ENCODE measurements at places on chromosomes 12 and 14.
A peak's percentile ranks its signal among the peaks of the same experiment; 100 is the strongest.

GRCh38 chr12:96431067-96431466 lies 30.8 kb upstream of the CDK17 start:
- no peak for DNase-seq

- no peak for DNase-seq
These were observed 173.3 kb upstream of the FAR2 start for GRCh38 chr12:28975564-28976340.

DNA sequence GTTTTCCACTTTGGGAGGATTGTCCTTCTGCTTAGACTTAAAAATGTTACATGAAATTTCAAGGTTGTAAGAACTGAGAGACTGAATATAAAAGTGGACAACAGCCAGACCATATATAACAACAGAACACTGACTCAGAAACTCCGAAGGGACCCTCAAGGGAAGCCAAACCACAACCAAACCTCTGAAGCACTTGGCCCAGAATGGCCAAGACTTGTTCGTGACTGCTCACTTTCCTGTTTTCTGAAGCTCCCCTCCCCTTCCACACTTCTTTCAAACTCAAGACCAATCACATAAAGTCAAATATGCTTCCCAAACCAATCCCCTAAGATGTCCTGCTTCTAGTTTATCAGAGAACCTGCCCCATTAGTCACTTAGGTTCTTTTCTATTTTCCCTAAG lies 13.7 kb downstream of the OR6J1 start:
- no peak for DNase-seq

DNA sequence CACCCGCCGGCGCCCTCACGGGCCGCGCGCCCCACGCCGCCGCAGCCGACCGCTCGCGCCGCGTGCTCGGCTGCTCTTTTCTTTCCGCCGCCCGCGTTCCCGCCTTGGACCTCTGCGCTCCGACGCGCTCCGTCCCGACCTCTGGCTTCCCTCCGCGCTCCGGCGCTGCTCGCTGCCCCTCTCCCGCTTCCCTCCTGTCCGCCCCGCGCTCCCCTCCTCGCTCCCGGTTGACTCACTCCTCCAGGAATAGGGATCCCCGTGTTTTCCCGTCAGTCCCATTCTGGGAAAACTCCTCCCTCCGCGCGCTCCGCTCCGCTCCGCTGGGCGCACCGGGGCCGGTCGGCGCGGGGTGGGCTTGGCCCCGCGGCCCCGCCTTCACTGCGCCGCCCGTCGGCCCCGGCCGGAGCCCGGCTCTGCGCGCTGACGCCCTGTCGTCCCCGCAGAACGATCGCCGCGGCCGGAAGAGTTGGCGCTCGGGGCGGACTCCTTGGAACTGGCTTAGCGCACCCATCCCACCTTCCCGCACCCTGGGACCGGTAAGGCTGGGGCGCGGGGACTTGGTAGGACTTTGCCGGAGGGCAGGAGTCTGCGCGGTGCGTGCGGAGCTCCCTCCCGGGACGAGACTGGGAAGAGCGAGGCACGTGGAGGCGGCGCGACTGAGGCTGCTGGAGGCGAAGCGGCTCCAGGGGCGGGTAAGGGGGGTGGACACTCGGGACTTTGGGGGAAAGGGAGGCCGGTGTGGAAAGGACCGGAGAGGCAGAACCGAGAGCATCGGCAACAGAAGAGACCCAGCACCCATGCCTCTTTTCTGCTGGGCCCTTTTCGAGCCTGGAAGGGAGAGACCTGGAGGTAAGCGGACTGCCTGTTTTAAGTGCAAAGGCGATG lies 550 bp downstream of the TEAD4 start:
- DNase-seq = peak; percentile 75

GRCh38 chr14:25089496-25089895 lies 39.5 kb upstream of the STXBP6 start:
- no peak for DNase-seq

- no peak for DNase-seq
These were observed 385 bp downstream of the CAPRIN2 start for GRCh38 chr12:30754383-30754749.

DNA sequence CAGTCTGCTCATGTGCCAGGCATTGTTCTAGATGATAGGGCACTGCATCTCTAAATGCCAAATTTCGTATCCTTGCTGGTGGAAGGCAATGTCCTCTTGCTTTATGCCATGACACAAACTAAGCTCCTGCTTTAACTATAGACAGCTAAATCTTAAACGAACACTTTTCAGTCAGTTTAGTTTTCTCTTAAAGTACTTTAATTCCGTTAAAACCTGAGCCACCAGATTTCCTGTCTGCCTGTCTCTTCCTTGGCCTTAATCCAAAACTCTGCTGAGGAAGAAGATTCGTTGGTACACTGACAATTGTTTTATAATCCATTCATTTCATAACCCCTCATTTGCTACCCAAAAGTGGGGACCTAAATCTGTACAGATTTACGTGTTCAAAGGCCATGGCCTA lies 194.4 kb upstream of the BCL2L14 start:
- no peak for DNase-seq

DNA sequence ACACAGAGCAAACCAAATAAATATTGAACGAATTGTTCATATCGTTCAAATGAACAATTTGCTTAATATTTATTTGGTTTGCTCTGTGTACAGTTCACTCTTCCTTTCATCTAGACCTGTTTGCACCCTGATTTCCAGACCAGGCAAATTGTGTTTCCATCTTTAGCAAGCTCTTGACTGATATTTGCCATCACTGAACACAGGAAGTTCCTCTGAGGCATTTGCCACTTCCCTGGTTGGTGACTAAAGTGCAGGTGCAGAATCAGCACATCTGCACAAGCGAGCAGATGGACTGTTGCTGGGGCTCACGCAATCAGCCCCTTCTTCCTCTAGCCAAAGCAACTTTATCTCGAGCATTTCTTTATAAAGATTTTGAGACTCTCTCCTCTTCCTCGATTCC lies 112.9 kb downstream of the DAAM1 start:
- DNase-seq = no peak

GRCh38 chr12:111034886-111035577 lies 114.7 kb upstream of the MYL2 start:
- DNase-seq = no peak

DNA sequence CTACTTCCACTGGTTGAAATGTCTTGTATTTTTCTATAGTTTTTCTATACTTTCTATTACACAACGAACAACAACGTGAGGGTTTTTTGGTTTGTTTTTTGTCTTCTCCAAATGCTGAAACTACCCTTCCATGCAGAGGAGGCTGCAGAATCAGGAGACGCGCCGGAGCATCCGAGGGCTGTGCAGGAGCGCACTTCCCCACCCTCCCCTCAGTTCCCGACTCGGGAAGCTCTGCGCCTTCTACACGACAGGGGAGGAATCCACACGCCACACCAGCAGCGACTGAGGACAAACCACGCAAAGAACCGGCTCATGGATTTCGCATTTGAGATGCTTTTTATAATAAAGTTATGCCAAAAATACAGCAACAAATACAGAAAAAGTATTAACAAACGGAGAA lies 30.9 kb downstream of the SLC15A4 start:
- peak; percentile 11 for DNase-seq

GRCh38 chr12:38934686-38935085 lies 29.3 kb upstream of the CPNE8 start:
- DNase-seq = no peak

GRCh38 chr14:105627701-105628100 lies 101.3 kb downstream of the TMEM121 start:
- no peak for DNase-seq

GRCh38 chr14:33404054-33404453 lies 465.4 kb downstream of the NPAS3 start:
- no peak for DNase-seq

GRCh38 chr14:56273155-56273554 lies 154.9 kb downstream of the PELI2 start:
- DNase-seq = no peak

GRCh38 chr14:89303456-89304435 lies 113.3 kb downstream of the FOXN3 start:
- DNase-seq = peak; percentile 76

DNA sequence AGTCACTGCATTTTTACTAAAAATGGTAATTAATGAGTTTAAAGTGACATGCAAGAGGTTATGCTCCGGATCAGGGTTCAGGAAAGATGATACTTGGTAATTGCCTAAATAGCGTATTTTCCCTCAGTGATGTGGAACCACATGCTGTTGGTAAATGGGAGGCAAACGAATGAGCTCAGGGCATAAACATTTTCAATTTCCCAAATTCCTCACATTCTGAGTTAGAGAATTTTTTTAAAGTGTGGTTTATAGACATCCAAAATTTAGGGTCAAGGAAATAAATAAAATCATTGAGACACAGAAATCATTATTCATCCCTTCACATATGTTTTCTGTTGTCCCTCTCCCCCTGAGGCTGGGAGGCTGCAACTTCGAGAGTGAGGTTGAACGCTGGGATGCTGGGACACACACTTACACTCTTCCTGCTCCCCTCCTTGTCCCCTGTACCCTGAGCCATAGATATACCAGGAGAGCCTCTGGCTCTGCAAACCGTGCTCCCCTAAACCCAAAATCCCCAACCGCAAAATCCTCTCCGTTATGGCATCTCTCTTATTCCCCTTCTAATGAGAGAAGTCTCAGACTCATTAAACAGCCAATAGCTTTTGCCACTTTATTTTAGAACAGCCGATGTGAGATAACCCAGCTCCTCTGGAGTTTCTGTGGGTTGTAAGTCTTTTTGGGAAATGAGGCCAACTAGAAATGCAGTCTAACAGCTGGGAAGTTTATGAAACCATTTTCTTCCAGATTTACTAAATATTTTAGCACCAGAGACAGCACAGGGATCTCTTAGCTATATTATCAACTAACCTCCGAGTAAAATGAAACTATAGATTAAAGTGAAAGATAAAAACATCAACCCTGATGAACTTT lies 21.4 kb upstream of the ADGRD1 start:
- DNase-seq = no peak

DNA sequence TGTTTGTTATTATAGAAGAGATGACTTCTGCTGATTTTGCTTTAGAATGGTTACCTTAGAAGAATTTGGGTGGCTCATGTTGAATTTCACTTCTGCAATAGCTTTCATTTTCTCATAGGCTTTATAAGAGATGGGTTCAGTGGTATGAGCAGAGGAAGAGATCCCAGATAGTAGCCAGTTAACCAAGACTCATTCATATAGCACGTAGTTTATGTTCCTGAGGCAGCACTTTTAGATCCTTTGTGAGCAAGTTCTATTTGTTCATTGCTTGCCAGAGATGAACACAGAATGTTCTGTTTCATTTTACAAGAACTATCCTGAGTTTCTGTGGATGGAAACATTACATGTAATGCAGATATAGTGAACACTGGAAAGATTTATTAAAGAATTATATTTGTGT lies 32.2 kb downstream of the RAB21 start:
- DNase-seq = no peak

GRCh38 chr12:121296618-121297434 lies at the start of gene CAMKK2:
Gene CAMKK2, minus strand, starts transcription at chr12:121296709. Its CDS starts 22,183 bp downstream, at chr12:121274526.
- DNase-seq = peak; percentile 87

DNA sequence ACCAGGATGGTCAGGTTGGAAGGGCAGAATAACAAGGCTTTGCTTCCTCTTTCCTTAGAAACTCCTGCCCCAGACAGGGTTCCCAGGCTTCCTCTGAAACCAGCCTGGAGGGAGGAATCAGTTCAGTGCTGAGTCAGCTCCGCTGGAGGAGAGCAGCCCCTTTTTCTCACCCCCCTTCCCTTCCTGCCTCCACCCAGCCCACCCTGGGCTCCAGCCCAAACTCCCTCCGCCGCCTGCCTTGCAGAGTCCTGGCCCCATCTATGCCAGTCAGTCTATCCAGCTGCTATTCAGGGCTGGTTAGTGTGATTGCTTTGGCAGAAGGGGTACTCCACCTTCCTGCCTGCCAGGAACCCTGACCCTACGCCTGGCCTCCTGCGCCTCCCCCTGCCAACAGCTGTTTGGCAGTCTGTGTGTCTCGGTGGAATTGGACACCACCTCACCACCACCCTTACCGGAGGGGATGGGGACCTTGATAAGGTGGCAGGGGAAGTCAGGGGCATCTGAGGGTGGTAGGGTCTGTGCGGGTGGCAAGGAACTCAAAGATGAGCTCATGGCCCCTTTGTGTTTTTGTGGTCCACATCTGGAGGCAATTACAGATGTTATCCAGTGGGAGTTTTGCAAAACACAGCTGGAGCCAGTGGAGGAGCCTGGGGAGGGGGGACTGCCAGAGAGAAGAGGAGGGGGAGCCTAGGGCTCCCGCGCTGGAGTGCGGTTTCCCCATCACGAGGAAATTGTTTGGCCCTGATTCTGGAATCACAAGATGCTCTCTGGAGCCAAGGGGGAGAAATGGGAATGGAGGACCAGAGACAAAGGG lies 12.2 kb downstream of the MMP14 start:
- DNase-seq = peak; percentile 71

DNA sequence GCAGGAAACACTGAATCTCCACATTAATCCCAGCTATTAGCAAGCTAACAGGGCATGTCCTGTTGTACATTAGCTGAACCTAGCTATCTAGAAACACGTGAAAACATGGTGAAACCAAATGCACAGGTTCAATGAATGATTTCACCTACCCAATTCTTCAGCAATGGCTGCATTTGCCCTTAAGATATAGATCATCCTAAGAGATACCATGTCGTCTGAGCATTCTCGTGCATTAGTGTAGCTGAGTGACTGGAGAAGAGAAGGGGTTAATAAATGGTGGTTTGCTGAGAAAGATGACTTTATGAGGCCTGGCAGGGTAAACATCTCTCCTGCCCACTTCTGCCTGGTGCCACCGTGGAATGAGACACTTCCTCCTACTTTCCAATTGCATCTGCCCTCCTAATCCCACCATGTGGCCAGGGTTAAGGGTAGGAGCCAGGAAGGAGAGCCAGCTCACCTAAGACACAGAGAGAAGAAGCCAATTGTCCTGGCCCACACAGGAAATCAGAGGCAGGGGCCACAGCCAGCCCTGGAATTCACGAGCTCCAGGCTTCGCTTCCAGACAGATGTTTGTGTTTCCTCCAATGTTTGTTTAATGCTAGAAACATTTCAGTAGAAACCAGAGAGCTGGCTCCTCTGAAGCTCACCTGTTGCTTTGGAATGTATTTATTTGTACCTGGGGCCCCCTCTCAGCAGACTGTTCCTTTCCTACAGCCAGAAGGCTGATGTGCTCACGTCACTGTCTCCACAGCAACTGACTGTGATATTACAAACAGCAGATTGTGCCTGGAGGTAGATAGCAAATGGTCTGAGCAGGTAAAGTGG lies 126.0 kb upstream of the PARP11 start:
- DNase-seq = no peak

DNA sequence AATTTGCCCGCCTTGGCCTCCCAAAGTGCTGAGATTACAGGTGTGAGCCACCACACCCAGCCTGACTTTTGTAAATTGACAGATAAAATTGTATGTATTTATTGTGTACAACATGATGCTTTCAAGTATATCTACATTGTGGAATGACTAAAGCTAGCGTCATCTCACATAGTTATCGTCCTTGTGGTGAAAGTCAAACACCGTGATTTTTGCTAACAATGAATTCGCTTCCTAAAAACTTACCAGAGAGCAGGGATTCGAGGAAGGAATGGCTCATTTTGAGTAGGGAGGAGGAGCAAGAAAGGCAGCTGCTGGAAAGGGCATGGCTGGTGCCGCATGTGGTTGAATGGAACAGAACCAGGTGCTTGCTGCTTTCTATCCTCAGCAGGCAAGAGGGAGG lies 85.4 kb downstream of the LGMN start:
- DNase-seq = no peak
